ENCODE measurements at places on chromosomes 5 and 9. TPM values are rescaled to one million over a fixed set of nuclear protein-coding genes. Genes with fewer than 3 reads are reported as not detected.
A peak's percentile ranks its signal among the peaks of the same experiment; 100 is the strongest.

DNA sequence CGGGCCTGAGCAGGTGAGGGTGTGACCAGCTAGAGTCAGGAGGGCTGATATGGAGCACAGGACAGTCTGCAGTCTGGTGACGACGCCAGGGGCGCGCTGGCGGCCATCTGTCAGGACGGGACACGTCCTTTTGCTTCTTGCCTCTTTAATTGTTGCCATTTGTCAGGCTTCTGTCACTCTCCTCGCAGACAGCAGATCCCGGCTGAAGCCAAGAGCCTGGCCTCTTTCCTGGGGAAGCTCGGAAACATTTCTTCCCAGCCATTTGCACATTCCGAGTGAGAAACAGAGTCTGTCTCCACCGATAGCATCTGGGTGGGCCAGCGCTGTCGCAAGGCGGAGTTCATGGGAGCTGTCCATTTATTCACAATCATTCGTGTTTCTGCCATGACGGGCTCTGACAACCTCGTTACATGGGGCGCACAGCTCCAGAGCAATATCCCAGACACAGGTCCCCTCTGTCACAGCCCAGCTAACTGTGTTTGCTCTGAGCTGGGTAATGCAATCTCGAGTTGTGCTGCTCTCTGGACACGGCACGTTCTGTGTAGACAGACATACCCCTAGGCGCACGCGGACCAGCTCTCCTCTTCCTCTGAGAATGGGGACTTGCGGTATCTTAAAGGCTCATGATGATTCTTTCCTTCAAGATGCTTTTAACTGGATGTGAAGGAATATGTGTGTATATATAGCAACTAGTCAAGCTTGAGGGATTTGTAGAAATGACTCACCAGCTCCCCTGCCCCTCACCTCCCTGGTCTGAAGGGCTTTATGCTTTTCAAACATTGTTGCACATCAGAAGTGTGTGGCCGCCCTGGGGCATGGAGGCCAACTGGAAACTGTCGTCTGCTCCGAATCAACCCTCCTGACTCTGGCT, 105.3 kb upstream of the FCN2 start:
- DNase-seq: no peak
- no peak overlapping the region for H3K4me3 ChIP-seq
- H3K4me1 ChIP-seq: peaks cover 11% of the 10 kb centered on the region

- no peak for DNase-seq
- H3K27me3 ChIP-seq: no peaks in the 10 kb centered on the region
- H3K27ac ChIP-seq: no peak overlapping the region
- no peaks in the 10 kb centered on the region for H3K4me1 ChIP-seq
These were observed 228.2 kb downstream of the TLE1 start for GRCh38 chr9:81461196-81461595.

DNA sequence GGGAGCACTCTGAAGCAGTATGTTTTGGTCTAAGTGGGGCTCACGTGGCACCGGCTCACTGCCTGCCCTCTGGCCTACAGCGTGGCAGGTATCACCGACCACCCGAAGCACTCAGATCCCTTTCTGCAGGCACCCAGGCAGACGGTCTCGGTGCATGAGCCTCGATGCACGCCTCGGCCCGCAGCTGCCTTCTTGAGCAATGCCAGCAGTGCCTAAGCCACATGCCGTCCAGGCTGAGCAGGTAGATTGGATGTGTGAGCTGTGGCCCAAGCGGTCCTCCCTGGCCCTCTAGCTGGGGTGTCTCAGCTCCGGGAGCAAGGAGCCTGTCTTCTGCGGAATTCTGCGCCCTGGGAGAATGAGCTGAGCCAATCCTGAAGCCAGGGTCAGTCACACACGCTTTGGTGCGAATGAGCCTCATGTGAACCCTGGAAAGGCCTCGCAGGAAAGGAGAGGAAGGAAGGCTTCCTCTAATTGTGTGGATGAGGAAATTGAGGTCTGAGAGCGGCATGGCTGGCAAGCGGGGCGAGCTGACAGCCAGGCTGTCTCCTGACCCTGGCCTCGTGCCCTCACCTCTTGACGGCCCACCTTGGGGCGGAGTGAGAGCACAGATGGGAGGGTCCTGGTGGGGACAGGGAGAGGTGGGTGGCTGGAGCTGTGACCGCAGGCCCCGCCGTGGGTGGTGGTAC, 14.4 kb downstream of the RXRA start:
- no peaks in the 10 kb centered on the region for H3K36me3 ChIP-seq
- H3K27ac ChIP-seq: peak overlapping the region; percentile 78
- no peaks in the 10 kb centered on the region for H3K27me3 ChIP-seq
- peak; percentile 63 for DNase-seq
- no peak overlapping the region for H3K4me3 ChIP-seq

DNA sequence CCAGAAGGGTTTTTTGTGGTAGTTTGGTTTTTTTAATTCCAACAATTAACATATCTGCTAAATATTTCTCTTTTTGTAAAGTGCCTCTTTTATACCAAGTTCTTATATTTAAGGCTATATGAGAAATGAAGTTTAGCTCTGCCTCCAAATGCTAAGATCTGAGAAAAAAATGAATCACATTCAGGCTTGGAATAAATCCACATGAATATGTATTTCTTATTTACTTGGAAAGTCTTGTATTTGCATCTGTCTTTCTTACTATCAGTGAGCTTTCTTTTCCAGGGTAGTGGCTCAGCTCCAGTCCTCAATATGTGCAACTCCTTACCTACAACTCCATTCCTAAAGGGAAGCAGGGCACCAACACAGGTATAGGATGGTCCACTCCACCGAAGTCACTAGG, 127.9 kb downstream of the GLIS3 start:
- H3K27me3 ChIP-seq: no peaks in the 10 kb centered on the region
- H3K36me3 ChIP-seq: no peaks in the 10 kb centered on the region

DNA sequence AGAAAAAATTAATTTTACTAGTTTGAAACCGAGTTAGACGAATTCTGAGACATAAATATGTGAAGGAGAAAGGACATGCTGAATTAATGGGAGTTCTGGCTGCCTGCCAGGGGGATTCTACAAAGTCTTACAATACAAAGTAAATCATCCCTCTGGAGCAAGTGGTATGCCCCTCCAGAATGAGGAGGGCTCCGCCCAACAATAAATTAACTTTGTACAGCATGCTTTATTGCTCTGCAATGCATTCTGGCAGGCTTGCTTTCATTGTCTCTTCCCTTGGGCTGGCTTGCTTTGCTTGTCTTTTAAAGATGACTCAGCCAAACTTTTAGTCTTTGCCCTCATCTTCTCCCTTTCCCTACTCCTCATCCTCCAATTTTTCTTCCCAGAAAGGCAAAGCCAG, 11.7 kb upstream of the PCDHB1 start:
- no peak overlapping the region for H3K4me3 ChIP-seq
- no peak for DNase-seq
- no peak overlapping the region for H3K27ac ChIP-seq

GRCh38 chr5:53002491-53002890, 13.3 kb downstream of the ITGA2 start:
- H3K27ac ChIP-seq: no peak overlapping the region
- no peak overlapping the region for H3K4me3 ChIP-seq
- H3K27me3 ChIP-seq: no peaks in the 10 kb centered on the region
- DNase-seq: no peak

DNA sequence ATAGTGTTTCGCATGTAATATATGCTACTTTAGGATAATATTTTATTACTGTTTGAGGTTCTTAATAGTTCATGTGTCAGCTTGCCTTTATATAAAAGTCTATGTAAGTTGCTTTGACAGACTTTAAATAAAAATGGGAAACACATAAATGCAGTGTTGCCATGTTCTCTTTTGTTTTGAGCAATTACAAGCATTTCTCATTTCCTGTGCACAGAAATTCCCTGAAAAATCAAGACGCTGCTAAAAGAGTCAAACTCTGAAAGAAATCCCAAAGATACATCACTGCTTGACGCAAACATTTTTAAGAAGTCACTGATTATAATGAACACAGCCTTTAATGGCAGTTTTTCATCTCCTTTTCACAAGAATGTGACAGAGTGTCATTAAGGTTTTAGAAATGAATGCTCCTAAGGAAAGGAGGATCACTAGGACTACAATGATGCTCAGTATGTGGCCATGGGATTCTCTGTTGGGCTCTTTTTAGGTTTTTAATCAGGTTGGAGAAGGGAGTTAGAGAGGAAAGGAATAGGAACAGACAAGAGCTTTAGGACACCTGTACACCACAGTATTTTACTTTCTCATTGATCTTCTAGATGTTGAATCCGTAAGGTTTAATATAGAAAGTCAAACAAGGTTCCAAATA, 29.4 kb downstream of the ZCCHC7 start:
- no peaks in the 10 kb centered on the region for H3K36me3 ChIP-seq
- H3K27ac ChIP-seq: no peak overlapping the region
- no peaks in the 10 kb centered on the region for H3K27me3 ChIP-seq
- no peak overlapping the region for H3K4me3 ChIP-seq
- no peak for DNase-seq

DNA sequence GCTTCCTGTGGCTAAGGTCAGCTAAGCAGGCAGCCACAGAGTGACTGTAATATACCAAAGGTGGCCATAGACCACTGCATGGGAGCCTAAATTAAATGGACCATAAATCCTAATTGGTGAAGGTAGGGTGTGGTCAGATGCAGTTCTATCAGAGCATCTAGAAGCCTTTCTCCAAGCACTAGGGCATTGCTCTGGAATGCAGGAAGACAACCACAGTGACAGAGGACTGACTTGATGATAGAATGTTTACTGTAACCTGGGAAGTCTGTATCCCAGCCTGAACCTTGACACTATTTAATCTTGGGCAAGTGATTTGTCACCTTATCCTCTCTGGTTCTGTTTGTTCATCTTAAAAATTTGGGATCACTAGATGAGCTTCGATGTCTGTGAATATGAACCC, 2.3 kb downstream of the FBXO38 start:
- H3K27me3 ChIP-seq: no peaks in the 10 kb centered on the region
- DNase-seq: no peak
- peaks cover 25% of the 10 kb centered on the region for H3K4me1 ChIP-seq

GRCh38 chr5:39270225-39270848, 51.0 kb upstream of the FYB1 start:
- H3K36me3 ChIP-seq: no peaks in the 10 kb centered on the region
- H3K27me3 ChIP-seq: no peaks in the 10 kb centered on the region
- peak overlapping the region; percentile 77 for H3K27ac ChIP-seq
- no peak for DNase-seq
- no peak overlapping the region for H3K4me3 ChIP-seq
- H3K4me1 ChIP-seq: peaks cover 22% of the 10 kb centered on the region

GRCh38 chr9:109159583-109159982, 7.5 kb downstream of the FRRS1L start:
- H3K4me3 ChIP-seq: no peak overlapping the region
- H3K27me3 ChIP-seq: no peaks in the 10 kb centered on the region
- no peaks in the 10 kb centered on the region for H3K4me1 ChIP-seq
- H3K36me3 ChIP-seq: no peaks in the 10 kb centered on the region
- no peak overlapping the region for H3K27ac ChIP-seq

DNA sequence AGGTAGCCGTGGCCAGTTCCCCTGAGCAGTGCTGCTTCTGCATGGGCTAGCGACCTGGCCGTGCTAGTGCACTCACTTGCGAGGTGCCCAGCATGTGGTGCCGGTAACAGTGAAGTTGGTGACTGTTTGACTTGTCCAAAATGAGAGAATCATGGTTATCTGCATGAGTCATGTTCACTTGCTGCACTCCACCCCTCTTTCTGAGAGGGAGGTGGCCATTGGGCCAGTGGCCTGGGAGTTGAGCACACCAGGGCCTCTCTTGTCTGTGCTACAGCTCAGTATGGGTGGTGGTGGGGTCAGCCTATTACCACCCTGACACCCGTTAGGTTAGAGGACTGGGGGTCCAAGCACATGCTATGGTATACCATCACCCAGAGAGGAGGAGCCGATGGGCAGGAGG, 55.4 kb upstream of the GARNL3 start:
- peaks cover 3% of the 10 kb centered on the region for H3K4me1 ChIP-seq
- DNase-seq: peak; percentile 49
- no peaks in the 10 kb centered on the region for H3K27me3 ChIP-seq
- no peak overlapping the region for H3K4me3 ChIP-seq

DNA sequence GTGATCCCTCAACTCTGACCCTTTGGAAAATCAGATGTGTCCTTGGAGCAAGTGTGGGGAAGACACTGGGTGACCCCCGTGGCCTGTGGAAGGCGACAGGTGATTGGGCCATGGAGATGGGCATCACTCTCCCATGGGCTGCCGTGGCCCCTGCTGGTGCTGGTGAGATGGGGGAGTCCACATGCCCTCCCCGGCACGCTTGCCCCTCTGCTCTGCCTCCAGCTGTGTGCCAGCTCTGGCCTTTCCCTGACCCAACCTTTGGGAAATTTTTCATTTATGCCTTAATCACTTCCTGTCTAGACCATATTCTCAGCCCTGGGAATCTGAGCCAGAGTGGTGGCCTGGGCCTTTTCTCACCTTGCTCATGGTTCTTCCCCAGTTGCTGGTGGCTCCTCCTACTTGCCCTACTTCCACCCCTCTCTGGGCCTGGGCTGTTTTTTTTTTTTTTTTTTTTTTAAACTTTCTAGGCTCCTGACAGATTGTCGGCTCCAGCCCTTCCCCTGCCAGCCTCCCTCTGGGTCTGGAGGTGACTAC, 56.6 kb downstream of the RGS3 start:
- H3K27ac ChIP-seq: no peak overlapping the region
- no peaks in the 10 kb centered on the region for H3K36me3 ChIP-seq
- no peak for DNase-seq

DNA sequence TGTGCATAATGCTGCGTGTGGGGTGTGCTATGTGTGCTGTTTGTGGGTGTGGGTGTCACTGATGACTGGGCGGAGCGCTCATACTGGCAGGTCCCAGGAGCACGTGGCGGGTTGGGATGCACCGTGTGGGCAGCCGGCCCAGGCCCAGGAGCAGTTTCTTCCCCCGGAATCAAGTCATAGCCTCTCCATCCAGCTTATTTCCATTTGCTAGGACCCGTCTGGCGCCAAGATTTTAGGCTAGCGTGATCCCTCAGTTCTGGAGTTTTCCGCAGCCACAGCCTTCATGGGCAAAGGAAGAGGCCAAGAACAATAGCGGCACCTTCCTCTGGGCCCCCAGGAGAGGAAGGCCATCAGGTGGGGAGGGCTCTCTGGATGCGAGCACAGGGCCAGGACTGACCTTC, 43.3 kb upstream of the NEURL1B start:
- H3K4me3 ChIP-seq: no peak overlapping the region
- no peaks in the 10 kb centered on the region for H3K4me1 ChIP-seq
- no peak overlapping the region for H3K27ac ChIP-seq
- no peak for DNase-seq

GRCh38 chr9:126070058-126070655, 256.5 kb upstream of the MVB12B start:
- no peaks in the 10 kb centered on the region for H3K4me1 ChIP-seq
- H3K4me3 ChIP-seq: no peak overlapping the region
- H3K36me3 ChIP-seq: no peaks in the 10 kb centered on the region
- no peaks in the 10 kb centered on the region for H3K27me3 ChIP-seq

GRCh38 chr9:134452728-134453127, 126.5 kb downstream of the RXRA start:
- DNase-seq: no peak
- no peak overlapping the region for H3K27ac ChIP-seq
- no peak overlapping the region for H3K4me3 ChIP-seq
- no peaks in the 10 kb centered on the region for H3K36me3 ChIP-seq

GRCh38 chr9:134475011-134475790, 148.9 kb downstream of the RXRA start:
- peaks cover 11% of the 10 kb centered on the region for H3K4me1 ChIP-seq
- no peaks in the 10 kb centered on the region for H3K27me3 ChIP-seq
- H3K4me3 ChIP-seq: no peak overlapping the region
- DNase-seq: peak; percentile 78
- H3K27ac ChIP-seq: peak overlapping the region; percentile 12
- no peaks in the 10 kb centered on the region for H3K36me3 ChIP-seq

GFRA3 gene
- 0.39 TPM for total RNA-seq

SHISAL2B gene
- total RNA-seq: not detected

IFNB1 gene
- not detected for total RNA-seq

ANAPC2 gene
- 174 TPM for total RNA-seq

DOLK gene
- 15.8 TPM for total RNA-seq

C9 gene
- total RNA-seq: 0.51 TPM

THBS4 gene
- 2.6 TPM for total RNA-seq

ARID3C gene
- total RNA-seq: not detected

All from upper lobe of left lung (tissue), 6 donors.